Stimulated activated CD8-positive, alpha-beta memory T cell treated with anti-CD3 and anti-CD28 coated beads, Interleukin-12 subunit alpha, Interleukin-12 subunit beta, amount 100 ng/mL, for 1 hour (primary cell): ENCODE measurements at places on chromosomes 5 and 9.

DNA sequence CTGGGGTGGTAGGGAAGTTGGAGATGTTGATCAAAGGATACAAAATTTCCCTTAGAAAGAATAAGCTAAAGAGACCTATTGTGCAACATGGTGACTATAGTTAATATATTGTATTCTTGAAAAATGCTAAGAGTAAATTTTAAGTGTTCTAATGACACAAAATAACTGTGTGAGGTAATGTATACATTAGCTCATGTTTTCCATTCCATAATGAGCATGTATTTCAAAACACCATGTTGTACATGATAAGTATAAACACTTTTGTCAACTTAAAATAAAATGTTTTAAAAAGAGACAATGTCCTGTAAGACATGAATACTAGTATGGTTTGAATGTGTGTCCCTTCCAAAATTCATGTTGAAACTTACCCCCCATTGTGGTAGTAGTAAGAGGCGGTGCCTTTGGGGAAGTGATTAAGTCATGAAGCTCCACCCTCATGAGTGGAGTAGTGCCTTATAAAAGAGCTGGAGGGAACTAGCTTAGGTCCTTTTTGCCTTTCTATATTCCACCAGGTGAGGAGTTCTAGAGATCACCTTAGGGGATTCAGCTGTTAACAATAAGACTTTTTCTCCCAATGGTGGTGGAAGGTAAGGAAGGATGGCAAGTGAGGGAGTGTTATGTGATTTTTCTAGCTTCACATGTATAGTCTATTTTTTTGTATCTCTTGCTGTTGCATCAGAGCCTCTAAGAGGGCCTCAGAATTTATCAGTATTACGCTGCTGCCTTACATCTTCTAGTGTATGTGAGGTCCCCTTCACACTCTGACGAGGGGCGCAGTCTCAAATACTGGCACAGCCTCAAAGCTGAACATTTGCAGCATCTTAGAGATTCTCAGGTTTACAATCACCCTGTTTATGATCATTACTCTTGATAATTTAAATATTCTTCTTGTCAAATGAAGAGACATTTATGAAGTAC is 94.9 kb upstream of the NREP start:
- no peak for DNase-seq

DNA sequence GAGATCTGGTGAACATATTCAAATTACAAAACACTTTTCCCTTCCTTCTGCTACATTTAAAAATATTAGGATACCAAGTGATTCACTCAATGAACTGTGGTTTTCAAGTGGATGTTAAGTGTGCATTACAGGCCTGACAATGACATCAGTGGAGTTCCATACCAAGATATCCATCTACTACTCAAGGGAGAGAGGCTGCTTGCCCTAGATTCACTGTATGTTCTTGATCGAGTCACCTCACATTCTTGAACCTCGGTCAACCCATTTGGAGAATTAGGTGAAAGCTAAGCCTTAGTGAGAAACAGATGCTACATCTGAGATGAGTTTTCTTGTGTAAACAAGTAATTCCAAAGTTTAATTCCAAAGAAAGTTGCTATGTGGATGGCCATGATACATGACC is 142.2 kb downstream of the FGF10 start:
- no peak for DNase-seq

DNA sequence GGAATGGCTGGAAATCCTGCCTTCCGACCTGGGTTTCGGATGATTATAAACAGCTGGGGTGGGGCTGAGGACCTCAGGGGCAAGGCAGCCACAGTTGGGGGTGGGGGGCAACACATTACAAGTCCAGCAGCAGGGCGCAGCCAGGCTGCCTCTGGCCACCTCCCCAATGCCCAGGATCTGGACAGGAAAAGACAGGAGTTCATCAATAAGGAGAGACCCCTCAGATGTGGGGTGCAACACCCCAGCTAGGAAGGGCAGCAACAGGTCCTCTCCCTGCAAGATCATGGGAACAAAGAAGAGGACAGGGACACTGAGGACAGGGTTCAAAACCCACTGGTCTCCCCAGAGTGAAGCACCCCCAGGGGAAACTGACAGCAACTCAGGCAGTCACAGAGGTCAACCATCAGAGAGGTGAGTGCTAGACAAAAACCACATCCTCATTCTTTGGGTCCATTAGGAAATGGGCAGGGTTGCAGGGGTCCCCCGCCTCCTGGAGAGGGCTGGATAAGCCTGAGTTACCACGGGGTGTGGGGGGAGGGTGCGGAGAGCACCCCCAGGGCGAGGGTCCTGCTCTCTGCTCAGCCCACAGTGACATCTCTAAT is 33.5 kb downstream of the SEMA4D start:
- DNase-seq, result no peak

DNA sequence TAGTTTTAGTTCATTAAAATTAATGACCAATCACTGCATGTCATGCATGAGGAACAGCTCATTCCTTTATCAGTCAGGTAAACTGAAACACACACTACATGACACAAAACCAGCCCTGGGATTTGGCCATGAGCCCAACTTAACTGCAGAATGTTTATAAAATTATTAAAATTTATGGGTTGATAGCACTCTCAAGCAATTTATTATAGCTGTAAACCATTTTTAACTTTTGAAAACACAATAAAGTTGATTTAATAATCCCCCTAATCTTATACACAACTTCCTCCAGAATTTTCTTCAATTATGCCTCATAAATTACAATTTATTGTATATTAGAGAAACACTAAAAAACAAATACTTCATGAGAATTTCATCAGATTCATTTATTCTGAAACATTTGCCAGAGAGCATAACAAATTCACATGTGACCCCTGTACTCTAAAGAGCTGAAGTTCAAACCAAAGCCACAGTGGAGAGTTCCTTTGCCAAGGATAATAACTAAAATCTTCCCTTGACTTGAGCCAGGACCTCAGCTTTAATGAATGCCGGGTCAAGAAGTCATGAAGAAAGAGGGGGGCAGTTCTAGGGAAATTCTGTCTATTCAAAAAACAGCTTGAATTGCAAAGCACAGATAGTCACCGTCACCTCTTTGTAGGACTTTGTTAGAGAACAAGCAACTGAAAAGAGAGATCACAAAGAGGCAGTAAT is 763.7 kb upstream of the GRAMD2B start:
- no peak for DNase-seq

GRCh38 chr9:103301051-103301450 is 305.9 kb downstream of the CYLC2 start:
- DNase-seq, result no peak

GRCh38 chr9:10613419-10613818 is 617 bp upstream of the PTPRD start:
- DNase-seq, result no peak

DNA sequence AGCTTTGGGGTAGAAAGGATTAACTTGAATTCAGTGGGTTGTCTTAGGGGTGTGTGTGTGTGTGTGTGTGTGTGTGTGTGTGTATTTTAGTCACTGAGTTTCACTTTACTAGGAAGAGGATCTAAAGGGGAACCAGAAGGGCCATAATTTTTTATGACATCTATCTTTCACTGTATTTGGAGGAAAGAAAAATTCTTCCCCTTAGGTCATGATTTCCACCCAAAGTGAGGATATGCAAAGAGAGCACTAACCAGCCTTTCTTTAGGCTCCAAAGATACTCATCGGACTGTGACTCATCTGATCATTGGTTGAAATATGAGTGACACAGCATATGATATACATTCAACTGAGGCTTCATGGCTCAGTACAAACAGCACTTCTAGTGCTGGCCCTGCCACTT is 75.2 kb upstream of the RASGRF2 start:
- DNase-seq, result no peak

GRCh38 chr5:33806738-33807442 is 84.9 kb downstream of the ADAMTS12 start:
- no peak for DNase-seq

GRCh38 chr5:124583469-124584350 is 162.7 kb downstream of the ZNF608 start:
- DNase-seq, result no peak

- DNase-seq, result no peak
Measured at GRCh38 chr5:157506981-157507780, 47.2 kb downstream of the NIPAL4 start.

DNA sequence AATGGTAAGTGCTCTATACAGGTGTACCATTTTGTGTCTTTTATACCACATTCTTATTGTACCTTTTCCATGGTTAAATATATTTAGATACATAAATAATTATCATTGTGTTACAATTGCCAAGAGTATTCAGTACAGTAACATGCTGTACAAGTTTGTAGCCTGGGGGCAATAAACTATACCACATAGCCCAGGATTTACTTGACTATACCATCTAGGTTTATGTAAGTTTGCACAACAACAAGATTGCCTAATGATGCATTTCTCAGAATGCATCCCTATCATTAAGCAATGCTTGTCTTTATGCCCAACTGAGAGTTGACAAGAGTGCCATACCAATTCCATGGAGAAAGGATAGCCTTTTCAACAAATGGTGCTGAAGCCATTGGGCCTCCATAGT is 136.7 kb upstream of the PJA2 start:
- DNase-seq, result no peak

DNA sequence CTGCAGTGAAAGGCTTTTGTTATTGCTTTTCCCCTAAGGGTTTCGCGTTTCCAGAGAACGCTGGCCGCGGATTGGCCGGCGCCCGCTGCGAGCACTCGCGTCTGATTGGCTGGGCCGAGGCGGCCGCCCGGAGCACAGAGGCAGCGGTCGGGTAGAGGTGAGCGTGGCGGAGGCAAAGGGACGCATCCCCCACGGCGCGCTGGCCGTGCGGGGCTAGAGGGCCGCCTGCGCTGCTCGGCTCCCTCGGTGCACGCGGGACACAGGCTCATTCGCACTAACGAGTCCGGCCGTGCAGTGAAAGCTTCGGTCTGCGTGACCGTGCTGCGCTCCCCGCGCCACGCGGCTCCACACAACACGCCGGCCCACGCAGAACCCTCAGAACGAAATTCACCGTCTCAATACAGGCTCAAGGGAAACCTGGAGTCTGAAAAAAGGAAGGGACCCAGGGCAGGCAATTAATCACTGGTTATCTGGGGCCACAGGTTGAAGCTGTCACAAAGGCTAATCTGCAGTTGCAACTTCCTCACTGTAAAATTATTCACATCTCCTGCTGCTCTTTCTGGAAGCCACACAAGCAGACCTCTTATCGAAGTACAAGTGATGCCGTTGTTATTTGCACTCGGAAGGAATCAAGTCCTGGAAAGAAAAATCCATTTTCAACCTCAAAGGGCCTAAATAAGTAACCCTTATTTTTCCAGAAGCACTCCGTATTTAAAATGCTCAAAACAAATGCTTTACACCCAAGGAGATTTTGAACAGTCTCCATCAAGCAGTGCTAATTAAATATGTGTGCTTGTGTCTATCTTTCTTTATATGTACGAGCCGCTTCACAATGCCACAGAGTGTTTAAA is 94.6 kb downstream of the ZNF608 start:
- DNase-seq, result no peak

DNA sequence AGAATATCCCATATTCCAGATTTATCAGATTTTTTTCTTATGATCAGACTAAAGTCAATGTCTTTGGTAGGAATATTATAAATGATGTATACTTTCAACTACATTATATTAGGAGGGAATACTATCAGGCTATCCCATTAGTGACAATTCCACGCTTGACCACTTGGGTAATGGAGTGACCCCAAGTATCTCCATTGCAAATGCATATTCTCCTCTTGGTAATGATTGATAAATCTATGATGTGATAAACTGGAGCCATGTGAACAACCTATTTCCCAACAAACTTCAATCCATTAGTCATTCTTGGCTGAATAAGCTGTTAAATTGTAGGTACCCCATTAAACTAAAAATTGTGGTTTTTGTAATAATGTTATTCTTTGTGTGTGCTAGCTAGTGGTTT is 12.2 kb upstream of the MPDZ start:
- no peak for DNase-seq

- no peak for DNase-seq
Measured at GRCh38 chr5:14193496-14193895, 50.4 kb downstream of the TRIO start.

DNA sequence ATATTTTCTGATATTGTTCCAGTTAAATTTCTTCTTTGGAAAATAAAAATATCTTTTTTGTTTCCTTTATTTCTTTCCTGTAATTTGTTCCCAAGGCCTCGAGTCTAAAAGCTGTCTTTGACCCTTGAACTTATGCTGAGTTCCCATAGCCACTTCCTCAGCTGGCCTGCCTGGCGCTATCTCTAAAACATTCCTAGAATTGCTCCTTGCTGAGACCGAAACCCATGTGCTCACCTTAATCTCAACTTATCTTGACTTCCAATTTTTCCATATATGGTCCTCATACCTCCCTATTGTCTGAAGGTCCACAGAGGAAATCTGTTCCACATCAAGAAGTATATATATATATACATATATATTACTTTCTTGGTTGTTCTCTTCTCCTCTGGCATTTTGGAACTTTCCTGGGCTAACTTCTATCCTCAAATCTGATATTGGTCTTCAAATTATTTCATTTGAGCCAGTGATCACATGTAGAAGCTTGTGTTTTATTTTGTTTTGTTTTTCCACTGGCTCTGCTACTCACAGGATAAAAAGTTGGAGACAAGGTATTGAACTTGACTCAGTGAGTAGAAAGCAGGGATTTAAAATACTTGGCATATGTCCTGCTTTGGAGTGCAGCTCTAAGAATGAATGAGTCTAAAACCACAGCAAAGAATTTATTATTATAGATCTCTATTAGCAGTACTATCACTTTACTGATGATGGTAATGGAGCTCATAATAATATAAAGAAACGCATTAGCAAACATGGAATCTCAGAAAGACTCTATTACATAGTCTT is 45.2 kb downstream of the ENC1 start:
- DNase-seq, result no peak

DNA sequence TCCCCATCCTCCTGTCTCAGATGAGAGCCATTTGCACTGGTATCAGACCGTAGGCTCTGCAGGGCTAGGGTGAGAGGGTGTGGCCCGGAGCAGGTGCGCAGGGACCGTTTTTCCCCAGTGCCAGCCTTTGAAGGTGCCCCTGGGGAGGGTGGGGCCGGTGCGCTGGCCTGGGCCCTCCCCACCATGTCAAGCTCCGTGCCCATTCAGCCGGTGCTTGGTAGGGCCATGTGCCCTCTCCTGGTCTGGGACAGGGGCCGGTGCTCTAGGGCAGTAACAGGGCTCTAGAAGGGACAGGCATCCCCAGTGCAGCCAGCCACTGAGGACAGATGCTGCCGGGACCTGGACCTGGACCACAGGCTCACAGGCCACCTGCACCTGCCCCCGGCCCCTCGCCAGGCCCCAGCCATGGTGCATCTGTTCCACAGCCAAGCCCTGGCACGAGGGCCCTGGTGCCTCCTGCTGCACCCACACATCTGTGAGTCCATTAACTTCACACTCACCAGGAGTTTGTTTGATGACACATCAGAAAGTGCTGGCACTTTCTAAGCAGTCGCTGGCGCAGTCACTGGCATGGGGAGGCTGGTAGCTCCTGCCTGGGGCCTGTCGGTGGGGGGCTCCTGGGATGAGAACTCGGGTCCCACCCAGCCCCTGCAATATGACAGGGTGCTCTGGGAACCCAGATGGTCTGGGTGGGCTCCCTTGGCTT is 5.0 kb upstream of the QRFP start:
- DNase-seq, result no peak
